Stimulated activated naive CD4-positive, alpha-beta T cell (primary cell): ENCODE measurements at places on chromosomes 7 and 10.

DNA sequence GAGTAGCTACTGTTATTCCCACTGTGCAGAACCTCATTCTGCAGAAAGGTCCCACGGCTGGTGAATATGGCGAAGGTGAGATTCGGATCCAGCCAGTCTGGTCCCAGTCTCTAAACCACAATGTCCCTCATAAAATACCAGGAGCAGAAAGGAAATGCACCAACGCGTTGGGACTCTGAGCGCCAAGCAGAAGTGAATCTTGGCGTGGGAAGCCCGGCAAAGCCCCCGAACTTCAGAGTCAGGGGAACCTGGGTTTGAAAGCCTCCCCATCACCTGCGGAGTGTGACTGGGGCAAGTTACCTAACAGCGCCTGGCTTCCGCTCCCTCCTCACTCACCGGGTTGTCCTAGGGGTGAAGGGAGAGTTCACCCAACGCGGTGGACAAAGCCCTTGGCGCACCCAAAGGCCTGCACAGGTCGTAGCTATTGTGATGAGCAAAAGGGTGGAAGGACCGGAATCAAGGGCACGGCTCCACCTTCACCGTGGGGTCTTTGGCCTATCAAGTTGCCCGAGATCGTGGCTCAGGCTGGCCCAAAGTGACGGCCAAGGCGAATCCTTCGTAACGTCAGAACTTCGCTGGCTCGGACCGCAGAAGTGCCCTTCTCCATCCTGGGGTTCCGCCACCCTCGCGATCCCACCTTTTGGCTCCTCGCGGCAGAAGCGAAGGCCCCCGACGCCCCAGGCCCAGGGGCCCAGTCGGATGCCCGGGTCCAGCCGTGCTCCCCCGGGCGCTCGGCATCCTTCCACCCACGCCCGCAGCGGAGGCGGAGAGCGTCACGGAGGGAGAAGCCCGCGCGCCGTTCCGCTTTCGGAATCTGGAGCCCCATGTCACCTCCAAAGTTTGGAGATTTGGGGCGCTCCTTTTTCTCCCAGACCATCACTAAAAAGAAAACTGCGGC lies 811 bp downstream of the RGS10 start:
- peak; percentile 54 for DNase-seq

GRCh38 chr10:77675347-77675746 lies 37.7 kb upstream of the KCNMA1 start:
- no peak for DNase-seq

DNA sequence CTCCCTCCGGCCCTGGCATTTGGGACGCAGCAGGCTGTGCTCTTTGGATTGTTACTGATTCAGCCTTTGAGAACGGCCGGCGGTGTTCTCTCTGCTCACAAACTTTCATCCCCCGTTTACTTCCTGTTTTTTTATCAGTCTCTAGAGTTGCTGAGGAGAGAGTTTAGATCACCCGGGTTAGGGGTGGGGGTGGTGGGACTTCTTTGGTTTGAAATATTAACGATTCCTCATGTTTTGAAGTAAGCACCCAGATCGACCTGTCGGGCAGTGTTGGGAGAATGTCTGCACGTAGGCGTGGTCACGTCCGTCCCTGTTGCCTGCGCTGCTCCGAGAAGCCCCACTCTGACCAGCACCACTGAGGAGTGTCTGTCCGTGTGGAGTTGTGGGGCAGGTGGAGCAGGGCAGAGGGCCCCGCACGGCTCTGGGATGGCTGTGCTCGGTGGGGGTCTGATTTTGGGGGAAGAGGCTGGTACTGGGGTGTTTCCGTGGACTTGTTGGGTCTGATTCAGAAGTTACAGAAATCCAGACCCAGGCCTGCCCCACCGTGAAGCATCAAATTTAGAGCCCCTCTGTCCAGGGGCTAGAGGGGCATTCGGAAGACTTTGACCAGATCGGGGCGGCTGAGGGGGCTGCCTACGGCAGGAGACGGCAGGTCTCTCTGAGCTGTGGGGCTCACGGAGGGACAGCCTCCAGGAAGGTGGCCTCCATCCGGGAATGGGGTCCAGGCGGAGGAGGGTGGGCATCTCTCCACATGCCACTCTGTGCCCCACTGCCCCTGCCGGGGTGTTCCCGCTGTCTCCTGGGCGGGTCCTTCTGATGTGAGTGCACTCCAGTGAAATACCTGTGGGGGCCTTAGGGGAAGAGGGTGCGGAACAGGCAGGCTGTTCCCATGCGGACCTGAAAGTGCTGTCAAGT lies 7.4 kb downstream of the INPP5A start:
- DNase-seq, result no peak

DNA sequence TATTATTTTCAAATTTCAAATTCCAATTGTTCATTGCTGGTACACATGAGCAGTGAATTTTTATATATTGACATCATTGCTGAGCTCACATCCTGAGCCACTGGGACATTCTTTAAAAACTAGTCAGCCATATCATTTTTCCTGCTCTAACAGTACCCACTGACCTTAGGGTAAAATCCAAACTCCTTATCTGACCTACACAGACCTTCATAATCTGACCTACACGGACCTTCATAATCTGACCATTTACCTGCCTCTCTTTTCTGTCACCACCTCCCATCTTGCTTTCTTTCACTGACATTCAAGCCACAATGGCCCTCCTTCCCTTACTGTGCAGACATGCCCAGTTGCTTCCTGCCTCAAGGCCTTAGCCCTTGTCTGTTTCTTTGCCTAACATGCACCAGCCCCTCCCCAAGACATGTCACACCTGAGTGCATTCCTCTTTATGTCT lies 16.1 kb upstream of the CUZD1 start:
- no peak for DNase-seq

DNA sequence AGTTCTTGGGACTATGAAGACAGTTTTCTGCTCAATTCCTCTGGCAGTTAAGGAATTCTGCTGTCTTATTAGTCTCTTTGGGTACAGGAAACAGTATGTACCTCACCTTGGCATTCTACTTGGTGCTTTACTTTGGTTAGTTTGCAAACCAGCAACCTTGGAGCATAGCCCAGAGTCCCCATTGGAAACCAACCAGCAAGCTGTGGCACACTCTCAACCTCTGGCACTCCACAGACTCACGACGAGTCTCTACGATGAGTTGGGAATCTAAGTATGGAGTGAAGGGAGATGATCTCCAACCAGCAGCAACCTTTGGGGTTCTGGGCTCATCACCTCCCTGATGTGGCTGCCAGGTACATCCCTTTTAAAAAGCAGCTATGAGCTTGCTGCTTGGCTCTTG lies 43.8 kb downstream of the TPK1 start:
- DNase-seq, result no peak

DNA sequence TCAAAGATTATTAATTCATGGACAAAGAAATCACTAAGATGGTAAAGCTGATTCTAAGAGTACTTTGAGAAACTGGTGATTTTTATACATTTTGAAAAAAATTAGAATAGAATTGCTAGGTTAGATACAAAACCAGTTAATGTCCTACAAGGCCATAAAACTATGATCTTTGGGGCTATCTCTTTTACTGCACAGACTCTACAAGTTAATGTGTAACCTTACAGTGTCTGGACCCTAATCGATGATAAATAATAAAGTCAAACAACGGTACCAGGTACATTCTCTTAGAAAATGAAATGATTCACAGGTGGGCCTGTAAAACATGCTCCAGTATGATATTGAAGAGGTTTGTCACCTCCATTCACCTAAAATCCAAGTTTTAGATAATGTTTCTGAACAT lies 199.8 kb upstream of the LYZL1 start:
- no peak for DNase-seq

GRCh38 chr10:75528392-75528791 lies 97.0 kb downstream of the LRMDA start:
- no peak for DNase-seq

DNA sequence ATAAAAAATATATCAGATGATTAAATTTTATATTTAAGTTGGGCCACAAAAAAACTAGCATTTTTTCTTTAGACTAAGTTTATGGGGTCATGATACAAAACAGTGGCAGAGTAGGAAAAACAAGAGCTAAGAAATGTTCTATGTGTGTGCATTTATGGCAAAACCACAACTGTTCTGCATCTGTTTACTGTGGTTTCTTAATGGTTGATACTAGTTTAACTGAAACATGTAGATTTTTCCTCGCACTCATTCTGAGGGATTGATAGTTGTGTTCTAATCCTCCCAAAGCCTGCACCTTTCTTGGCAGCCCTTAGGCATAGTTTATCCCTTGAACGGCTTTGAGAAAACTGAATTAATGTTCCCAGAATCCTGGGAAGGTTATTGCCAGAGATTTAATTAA lies 66.6 kb upstream of the PHYHIPL start:
- no peak for DNase-seq

GRCh38 chr7:25726781-25727311 lies 425.2 kb upstream of the NFE2L3 start:
- no peak for DNase-seq
